ENCODE measurements at places on chromosomes 11 and 22.
A peak's percentile ranks its signal among the peaks of the same experiment; 100 is the strongest.

DNA sequence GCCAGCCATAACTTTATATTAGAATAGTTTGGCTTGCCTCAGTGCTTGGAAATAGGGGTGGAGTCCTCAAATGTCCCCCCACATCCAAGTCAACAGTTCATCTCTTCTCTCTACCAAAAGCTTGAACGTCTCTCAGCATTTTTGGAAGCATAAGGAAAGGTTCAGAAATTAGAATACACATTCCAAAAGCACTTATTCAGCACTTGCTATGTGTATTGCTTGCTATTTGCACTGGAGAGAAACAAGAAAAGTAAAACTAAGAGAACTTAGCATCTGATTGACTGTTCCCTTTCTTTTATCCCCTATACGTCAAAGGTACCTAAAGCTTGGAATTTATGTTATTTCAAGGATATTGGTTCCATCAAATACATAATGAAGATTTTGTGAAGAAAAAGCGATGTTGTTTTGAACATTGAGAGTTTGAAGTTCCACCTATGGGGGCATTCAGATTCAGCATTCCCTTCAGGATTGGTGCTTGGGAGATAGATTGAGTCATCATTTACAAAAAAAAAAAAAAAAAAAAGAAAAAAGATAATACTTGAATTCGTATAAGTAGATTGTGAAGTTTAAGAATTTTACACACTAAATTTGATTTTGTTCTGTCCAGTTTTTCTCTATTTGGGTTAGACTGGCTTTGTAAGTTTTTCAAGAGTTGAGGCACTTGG lies 1.3 kb downstream of the TBRG1 start:
- DNase-seq: no peak

DNA sequence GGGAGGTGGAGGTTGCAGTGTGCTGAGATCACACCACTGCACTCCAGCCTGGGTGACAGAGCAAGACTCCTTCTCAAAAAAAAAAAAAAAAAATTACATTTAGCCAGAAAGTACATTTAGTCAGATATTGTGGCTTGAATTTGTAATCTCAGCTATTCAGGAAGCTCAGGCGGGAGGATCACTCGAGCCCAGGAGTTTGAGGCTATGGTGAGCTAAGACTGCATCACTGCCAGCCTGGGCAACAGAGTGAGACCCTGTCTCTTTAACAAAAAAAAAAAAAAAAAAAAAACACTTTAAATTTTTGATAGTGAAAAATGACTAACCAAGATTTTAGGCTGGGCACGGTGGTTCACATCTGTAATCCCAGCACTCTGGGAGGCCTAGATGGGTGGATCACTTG lies 27.3 kb downstream of the MRTFA start:
- DNase-seq: no peak

- DNase-seq: no peak
Measured at GRCh38 chr11:132691848-132692550, 840.3 kb downstream of the OPCML start.

- DNase-seq: no peak
Measured at GRCh38 chr11:104078245-104078644, 41.8 kb downstream of the DDI1 start.

DNA sequence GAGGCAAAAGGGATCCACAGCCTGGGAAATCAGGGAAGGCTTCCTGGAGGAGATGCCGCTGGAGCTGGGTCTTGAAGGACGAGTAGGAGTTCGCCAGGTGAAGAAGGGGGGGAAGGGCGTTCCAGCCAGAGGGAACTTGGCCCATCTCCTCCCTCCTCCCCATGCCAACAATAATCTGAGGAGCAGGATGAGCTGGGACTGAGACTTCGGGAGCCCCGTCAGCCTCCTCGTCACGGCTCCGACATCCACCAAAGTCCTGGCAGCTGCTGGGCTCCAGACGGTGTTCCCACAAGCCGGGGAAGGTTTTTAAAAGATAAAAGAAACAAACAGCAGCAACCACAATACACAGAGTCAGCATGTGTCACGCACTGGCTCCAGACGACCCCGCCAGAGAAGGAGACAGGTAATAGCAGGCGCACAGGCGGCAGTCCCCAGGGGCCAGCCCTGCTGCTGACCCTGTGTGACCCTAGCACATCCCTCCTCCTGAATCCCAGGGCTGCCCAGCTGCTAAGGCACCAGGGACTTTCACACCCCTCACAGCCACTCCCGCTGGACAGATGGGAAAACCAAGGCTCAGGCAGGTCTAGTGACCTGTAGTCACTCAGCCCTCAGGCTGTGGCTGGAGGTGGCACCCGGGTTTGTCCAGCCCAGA lies 37.3 kb downstream of the NUP50 start:
- no peak for DNase-seq

DNA sequence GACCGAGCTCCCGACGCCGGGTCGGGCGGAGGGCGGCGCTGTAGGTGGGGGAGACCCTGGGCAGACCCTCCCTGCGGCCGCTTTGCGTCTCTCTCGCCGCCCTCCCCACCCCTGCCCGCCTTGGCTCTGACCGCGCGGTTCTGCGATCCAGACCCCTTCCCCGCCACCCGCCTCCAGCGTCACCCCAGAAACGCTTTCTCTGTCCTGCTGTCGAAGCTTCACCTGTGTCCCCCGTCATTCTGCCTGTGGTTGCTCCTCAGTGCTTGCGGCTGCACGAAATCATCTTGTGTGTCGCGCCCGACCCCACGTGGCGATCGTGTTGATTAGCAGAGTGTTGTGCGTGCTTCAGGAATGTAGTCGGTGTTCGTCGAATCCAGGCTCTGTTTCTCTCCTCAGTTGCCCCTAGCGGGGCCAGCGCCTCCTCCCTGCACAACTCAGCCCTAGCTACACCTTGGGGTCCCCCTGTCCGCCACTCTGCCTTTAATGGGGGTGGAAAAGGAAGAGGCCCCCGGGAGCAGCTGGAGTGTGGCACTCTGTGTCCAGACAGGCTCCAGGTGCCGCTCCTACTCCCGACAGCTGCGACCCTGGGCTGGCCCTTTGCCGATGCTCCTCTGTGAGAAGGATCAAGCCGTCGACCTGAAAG lies 851 bp downstream of the PTDSS2 start:
- peak; percentile 90 for DNase-seq

GRCh38 chr11:88174709-88175568 lies at the start of gene RAB38:
TSS of gene RAB38 (minus strand) at chr11:88175443. CDS start at chr11:88175384, 59 bp downstream.
- DNase-seq: peak; percentile 73

DNA sequence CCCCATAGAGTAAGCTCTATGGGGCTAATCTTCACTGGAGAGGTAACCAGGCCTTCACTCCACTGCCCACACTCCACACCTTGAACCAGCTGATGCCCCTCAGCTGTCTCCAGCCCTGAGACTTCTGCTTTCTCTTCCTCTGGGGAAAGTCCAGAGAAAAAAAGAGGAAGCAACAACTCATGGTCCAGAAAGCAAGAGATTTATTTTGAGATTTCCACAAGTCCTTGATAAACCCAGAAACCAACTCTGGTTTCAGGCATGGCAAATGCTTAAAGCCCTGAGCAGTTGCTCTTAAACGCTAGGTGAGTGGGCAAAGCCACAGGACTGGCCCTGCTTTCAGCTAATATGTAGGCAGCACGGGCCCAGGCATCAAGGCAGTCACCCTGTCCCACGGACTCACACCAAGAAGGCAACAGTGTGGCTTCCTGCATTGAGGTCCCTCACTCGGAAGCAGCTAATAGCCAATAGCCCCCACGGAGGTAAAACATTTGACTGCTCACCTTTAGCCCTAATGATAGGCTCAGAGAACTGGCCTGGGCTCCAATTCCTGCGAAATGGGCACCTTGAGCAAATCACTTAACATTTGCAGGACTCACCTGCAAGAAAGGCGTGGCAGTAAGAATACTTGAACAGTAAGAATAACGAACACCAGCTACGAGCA lies 4.3 kb downstream of the CYB561A3 start:
- no peak for DNase-seq

GRCh38 chr11:63405114-63405513 lies 35.5 kb downstream of the SLC22A9 start:
- no peak for DNase-seq

DNA sequence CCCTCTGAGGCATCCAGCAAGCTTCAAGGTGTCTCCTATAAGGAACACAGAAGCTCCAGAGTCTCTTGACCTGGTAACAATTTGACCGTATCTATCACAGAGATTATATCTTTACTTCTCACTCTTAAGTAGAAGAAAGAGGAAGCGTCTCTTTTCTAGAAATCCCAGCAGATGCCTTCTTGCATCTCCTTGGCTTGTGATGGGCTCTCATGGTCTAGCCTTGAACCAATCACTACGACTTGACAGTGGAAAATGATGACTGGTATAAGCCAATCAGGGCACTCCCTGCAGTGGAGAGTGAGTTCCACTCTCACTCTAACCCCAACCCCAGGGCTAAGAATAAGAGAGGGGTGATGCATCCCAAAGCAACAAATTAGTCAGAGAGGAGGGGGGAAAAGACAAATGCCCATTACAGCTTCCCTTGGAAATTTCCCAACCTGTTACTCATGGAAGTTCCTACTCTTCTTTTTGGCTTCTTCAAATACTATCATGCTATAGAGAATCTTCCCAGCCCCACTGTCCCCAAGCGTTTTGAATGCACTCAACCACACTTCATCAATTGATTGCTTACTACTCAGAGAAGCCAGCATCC lies 293.5 kb downstream of the MN1 start:
- no peak for DNase-seq

DNA sequence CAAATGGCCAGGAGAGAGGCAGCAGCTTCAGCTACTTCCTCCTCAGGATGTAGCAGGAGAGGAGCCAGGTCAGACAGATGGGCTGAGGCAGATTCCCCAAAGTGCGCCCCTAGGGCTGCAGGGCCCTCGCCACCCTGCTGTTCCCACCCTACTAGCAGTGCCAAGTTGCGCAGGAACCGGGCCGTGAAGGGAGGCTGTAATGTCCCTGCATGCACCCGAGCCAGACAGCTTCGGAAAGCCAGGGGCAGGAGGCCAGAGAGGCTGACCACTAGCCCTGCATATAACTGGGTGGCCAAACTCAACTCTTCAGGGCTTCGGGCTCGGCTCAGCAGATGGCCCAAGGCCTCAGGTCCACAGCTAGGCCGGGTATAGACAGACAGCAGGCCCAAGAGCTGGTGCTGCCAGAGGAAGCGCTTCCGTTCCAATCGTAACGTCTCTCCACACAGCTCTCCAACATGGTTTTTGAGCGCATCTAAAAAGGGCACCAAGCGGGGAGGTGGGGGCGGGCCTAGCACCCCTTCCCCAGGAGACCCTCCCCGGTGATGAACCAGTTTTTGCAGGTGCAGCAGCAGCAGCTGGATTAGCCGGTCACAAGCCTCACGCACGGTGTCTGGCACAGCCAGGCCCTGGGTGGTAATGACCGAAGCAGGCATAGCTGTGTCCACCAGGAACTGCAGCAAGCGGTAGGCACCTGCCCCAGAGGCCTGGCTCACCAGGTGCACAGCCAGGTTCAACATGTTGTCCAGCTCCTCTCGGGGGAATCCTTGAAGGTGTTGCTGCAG lies 2.0 kb upstream of the GANAB start:
- DNase-seq: no peak

- no peak for DNase-seq
Measured at GRCh38 chr22:24740626-24741025, 33.9 kb downstream of the PIWIL3 start.

DNA sequence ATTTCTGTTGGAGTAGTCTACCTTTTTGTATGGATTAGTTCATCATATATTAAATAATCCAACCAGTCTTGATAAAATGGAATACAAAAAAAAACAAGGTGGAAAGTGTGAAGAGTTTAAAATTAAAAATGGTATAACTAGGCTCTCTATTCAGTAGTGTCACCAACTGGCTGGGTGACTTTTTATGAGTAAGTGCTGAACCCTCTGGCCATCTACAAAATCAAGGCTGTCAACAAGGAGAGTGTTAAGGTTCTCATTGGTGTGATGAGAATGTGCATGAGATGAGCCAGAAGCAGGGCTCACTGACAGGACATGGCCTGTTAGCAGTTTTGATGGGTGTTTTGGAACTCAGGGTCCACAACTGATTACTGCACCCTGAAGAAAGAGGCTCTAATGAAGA lies 343.2 kb downstream of the AASDHPPT start:
- DNase-seq: no peak

DNA sequence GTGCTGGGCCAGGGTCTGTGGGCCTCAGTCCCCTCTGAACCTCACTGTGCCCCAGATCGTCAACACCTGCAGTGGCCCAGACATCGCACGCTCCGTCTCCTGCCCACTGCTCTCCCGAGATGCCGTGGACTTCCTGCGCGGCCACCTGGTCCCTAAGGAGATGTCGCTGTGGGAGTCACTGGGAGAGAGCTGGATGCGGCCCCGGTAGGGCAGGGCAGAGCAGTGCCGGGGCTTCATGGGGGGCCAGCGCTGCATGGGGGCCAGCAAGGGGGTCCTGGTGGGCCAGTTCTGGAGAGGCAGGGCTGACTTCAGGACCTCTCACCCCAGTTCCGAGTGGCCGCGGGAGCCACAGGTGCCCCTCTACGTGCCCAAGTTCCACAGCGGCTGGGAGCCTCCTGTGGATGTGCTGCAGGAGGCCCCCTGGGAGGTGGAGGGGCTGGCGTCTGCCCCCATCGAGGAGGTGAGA lies 16.3 kb downstream of the EPS8L2 start:
- DNase-seq: peak; percentile 9

- no peak for DNase-seq
Measured at GRCh38 chr11:119536801-119537200, 113.8 kb upstream of the THY1 start.

DNA sequence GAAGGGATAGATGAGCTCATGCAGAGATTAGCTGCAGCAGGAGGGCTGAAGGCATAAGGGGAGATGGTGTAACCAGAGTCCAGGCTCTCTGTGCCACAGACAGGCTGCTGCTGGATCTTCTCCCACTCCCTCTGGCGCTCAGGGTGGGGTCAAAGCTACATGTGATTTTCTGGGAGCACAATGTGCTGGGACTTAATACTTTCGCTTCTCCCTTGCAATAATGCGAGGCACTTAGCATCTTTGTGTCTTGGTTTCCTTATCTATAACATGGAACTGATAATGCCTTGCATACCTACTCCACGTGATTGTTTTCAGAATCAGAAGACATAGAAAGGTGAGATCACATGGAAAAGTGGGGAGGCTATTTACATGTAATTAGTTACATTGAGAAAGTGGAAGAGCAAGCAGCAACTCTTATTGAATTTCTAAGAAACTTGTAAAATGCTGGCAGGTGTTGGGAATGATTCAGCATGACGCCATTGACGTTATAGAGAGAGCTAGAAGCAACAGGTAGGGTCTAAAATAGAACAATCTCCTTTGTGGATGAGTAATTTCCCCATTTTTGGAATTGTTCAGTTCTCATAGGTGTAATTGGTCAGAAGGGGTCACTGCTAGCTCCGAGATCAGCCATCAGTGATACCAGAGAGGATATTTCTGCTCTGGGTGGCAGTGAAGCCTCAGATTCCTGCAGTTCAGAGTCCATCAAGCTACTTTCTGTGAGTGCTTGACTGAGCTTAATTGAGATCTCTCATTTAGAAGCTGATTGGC lies 8.2 kb upstream of the OR9I1 start:
- no peak for DNase-seq

Measured in stomach (tissue), 19 donors.